NCI-H2107 (cell line): ENCODE measurements at places on chromosomes 1 and 21.

GRCh38 chr1:94734963-94735901 lies 84.9 kb upstream of the SLC44A3 start:
- no peak for DNase-seq

GRCh38 chr1:80211691-80212380 lies 1205.3 kb upstream of the ADGRL4 start:
- DNase-seq, result no peak

GRCh38 chr1:111952125-111952657 lies 37.3 kb downstream of the KCND3 start:
- DNase-seq, result no peak

DNA sequence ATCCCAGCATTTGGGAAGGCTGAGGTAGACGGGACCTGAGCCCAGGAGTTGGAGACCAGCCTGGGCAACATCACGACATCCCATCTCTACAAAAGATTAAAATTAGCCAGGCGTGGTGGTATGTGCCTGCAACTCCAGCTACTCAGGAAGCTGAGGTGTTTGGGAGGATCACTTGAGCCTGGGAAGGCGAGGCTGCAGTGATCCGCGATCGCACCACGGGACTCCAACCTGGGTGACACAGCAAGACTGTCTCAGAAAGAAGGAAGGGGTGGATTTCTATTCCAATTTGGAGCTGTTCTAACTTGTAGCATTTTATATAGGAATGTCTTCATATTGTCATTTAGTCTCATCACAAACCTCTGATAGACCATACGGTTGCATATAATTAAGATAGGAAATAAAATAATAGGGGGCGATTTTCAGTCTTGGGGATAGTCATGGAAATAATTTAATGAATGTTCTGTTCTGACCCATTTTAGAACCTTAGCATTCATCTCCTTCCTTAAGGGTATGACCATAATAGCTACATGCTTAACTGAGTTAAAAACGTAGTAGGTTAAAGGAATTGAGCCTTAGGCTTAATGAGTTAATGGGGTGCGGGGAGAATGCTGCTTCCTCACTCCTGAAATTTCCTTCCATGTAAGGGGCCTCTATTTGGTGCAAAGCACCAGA lies 93.1 kb downstream of the ADCY10 start:
- DNase-seq, result no peak

GRCh38 chr1:204579681-204580080 lies 63.5 kb downstream of the MDM4 start:
- no peak for DNase-seq

GRCh38 chr1:48026275-48026674 lies 29.1 kb upstream of the TRABD2B start:
- no peak for DNase-seq

DNA sequence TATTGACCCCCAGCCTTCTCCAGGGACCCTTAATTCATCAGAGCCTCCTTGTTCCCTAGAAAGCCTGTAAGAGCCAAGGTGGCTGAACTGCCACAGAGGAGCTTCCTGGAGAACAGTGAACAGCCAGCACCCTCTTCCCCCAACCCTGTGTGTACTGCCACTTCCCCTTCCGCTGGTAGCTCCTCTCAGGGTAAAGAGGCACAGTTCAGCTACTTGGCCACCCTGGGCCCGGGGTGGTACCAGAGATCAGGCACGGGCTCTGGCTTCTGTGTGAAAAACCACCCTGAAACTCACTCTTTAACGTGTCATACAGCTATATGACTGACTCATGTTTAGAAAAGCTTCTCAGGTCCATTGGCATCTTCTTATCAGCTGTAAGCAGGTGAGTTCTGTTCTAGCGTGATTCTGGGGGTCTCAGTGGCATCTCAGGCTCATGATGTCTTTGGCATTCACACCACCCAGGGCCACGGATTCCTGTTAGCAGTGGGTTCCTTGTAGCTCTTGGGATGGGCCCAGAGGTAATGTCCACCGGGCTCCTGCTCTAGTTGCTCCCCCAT lies 22.4 kb downstream of the ARMH1 start:
- DNase-seq, result no peak

- no peak for DNase-seq
These were observed 9.0 kb downstream of the CREG1 start for GRCh38 chr1:167544447-167545093.

DNA sequence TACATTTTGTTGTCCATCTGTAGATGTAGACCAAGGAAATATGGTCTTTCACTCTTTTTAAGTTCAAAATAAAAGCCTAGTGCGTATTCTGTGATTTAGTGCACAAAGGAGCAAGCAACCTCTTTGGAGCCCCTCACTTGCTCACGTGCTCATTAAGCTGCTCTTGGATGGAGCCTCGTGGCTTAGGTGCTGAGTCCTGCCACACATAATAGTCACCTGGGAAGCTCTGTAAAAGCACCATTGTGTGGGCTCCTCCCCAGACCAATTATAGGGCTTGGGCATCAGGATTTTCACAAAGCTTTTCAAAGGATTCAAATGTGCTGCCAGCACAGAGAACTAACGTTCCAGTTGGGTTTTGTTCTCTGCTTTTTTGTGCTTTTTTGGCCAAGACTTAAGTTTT lies 85.0 kb downstream of the PCP4 start:
- no peak for DNase-seq

DNA sequence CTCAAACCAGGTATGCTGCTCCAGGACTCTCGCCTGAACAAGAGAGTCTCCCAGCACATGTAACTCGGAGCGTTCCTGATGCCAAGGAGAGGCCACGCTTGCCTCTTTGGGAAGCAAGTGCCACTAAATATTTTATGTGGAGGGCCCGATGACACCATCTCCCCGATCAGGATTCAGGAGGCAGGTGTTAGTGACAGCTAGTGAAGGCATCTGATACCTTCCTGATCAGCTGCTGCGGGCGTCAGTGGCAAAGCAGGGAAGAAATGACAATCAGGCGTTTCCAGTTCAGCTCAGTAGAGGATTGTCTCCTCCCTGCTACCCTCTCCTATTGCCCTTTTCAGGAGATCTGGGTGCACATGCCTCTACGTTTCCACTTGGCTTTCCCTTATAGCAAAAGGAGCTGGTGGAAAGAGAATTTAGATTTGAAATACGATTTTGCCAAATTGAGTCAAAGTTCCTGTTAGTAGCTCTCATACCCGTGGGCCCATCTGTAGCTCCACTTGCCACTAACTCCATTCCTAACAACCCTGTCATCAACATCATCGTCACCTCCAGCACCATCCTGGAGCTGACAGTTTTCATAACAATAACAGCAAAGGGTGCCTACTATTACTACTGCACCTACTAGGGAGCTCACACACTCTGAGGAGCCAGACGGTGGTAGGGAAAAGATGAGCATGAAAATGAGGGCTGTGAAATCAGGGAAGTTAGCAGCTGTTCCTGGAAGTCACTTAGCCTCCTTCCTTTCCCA lies 21.6 kb downstream of the PLXNA2 start:
- no peak for DNase-seq

DNA sequence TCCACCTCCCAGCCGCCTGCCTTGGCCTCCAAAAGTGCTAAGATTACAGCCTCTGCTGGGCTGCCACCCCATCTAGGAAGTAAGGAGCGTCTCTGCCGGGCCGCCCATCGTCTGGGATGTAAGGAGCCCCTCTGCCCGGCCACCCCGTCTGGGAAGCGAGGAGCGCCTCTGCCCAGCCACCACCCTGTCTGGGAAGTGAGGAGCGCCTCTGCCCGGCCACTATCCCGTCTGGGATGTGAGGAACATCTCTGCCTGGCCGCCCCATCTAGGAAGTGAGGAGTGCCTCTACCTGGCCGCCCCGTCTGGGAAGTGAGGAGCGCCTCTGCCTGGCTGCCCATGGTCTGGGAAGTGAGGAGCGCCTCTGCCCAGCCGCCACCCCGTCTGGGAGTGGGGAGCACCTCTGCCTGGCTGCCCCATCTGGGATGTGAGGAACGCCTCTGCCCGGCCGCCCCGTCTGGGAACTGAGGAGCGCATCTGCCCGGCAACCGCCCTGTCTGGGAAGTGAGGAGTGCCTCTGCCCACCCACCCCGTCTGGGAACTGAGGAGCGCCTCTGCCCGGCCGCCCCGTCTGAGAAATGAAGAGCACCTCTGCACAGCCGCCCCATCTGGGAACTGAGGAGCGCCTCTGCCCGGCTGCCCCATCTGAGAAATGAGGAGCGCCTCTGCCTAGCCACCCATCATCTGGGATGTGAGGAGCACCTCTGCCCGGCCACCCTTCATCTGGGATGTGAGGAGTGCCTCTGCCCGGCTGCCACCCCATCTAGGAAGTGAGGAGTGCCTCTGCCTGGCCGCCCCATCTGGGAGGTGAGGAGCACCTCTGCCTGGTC lies 137.8 kb upstream of the PALMD start:
- no peak for DNase-seq

GRCh38 chr1:169427081-169427641 lies at the start of gene CCDC181:
Gene CCDC181 (minus strand): TSS chr1:169427474. CDS start chr1:169424927, 2,547 bp downstream.
- peak; percentile 83 for DNase-seq

- no peak for DNase-seq
These were observed 45.8 kb upstream of the DMRTB1 start for GRCh38 chr1:53413175-53414001.

- DNase-seq, result no peak
These were observed 219.3 kb upstream of the FGGY start for GRCh38 chr1:59077466-59078069.

DNA sequence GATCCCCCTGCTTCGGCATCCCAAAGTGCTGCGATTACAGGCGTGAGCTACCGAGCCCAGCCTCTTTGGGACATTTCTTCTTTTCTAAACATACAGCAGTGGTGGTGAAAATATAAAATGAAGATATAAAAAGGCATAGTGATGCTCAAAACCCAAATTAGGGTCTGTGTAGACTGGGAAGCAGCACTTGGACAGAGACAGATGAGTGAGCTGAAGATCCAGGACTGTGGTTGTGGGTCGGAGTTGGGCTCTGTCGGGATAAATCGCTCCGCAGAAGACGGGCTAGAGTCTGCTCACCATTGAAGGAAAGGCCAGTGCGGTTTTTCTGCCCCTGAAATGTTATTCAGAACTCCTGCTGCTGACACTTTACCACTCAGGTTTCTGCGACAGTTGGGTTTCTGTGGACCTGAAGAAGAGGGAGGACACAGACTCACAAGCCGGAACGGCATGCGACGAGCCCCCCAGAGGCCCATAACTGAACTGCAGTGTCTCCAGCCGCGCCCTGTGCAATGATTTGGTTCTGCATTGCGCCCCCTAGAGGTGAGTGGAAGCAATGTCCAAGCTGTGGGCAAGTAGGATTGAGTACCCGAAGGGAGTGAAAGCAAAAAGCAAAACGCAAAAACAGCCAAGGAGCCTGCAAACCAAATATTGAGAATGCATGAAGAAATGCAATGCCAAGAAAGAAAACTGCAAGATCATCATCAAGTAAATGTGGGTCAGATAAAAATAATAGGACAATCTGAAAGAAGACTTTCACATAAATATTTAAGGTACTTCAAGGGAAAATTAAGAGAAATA lies 66.6 kb downstream of the GABPA start:
- DNase-seq, result peak; percentile 50

DNA sequence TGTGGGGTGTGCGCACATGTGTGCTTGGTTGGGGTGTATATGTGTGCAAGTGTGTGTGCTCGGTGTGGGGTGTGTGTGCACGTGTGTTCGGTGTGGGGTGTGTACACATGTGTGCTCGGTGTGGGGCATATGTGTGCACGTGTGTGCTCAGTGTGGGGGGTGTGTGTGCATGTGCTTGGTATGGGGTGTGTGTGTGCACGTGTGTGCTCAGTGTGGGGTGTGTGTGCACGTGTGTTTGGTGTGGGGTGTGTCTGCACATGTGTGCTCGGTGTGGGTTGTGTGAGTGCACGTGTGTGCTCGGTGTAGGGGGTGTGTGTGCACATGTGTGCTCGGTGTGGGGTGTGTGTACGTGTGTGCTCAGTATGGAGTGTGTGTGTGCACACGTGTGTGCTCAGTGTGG lies 77.5 kb downstream of the PRDM16 start:
- DNase-seq, result no peak

- DNase-seq, result no peak
These were observed 145.3 kb downstream of the PSMG1 start for GRCh38 chr21:39037807-39038405.

DNA sequence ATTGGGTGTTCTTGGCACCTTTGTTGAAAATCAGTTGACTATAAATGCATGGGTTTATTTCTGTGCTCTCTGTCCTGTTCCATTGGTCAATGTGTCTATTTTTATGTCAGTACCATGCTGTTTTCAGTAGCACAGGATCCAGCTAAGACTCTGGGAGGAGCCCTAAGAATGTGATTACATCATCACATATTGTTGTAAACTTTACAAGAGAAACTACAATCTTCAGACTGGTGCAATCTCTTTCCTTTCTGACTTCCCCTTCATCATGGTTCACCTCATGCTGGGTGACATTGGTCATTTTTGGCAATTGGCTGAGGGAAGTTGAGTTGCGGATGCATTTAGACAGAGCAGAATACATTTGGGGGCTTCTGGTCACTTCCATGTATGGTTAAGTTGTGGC lies 88.4 kb downstream of the C21orf91 start:
- DNase-seq, result no peak

GRCh38 chr1:16209847-16210407 lies 2.5 kb downstream of the ARHGEF19 start:
- DNase-seq, result no peak

DNA sequence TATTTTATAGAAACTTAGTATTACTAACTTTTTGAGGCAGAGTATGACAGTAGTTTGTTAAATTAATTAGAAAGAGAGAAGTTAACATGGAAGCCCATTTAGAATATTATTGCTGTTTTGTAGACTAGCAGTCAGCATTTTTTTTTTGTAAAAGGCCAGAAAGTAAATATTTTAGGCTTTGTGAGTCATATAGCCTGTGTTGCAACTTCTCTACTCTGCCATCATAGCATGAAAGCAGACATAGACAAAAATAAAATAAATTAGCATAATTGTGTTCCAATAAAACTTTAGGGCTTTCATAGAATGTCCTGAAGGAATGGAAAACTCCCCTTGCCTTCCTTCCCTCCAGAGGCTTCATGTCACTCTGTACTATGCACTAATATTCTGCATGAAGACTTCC lies 12.3 kb upstream of the RGS4 start:
- no peak for DNase-seq

GRCh38 chr1:115239426-115239825 lies 98.6 kb downstream of the NGF start:
- no peak for DNase-seq

- no peak for DNase-seq
These were observed 10.0 kb downstream of the PCSK9 start for GRCh38 chr1:55049271-55049913.

DNA sequence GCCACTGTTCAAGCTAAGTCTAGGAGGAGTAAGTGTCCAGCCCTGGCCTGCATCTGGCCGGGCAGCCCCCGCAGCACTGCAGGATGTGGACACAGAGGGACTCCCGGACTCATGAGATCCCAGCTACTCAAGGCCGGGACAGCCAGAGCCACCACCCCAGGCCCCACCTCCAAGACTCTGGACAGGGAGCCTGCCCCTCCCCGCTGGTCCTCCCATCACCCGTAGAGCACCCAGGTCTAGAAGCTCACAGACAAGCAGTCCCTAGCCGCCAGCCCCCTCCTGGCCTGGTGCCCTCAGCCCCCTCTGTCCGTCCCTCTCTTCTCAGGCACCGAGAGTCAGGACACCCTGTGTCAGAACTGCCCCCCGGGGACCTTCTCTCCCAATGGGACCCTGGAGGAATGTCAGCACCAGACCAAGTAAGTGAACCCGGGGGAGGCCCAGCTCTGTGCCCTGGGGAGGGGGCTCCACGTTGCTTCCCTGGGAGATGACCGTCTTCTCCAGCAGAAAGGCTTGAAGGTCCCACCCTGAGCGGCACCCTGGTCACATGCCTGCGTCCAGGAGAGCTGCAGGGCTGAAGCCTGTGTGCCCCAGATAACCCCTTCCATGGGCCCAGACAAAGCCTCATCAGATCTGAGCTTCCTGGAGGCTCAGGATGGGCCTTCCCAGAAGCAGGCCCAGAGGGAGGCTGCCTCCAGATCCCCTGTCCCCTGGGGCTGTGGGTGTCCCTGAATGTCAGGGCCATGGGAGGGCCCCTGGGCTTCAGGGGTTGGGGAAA lies 4.3 kb downstream of the TNFRSF14 start:
- no peak for DNase-seq
